Neural progenitor cell (in vitro differentiated cells): ENCODE measurements at places on chromosomes 7 and 10.

DNA sequence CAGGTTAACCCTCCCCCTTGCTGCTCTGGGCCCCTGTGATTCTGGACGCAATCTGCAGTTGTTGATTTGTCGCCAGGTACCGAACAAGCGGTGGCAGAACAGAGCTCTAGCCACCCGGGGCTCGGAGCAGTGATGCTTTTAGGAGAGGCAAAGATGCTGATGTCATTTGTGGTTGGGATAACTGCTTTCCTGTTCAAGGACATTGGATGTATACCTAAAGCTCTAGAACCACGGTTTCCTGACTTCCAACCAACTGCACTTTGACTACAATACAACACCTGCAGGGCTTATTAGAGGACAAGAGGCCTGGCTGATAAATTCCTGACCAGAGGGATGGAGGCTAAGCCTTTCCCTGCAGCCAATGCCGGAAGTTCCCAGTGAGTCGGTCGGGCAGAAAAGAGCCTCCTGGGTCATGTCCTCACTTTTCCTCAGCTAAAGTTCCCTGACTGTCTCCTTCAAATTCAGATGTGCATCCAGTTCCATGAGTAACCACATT is 6.5 kb upstream of the RBM20 start:
- peak; percentile 61 for DNase-seq

DNA sequence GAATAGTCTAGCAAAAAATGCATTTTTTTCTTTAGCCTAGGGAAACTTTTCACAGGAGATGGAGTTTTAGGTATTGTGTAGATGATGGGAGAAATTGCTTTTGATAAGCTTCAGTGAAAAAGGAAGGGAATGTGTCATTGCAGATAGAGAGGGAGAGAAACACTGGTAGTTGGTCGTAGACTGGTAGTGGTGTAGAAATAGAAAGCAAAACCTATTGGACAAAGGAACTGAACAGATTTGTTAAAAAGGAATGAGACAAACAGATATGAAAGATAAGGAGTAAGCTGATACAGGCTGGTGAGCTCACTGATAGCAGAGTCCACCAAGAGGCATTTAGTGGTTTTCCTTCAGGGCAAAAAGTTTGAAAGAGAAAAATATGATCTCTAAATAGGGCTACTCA is 94.3 kb downstream of the ZEB1 start:
- no peak for DNase-seq

- no peak for DNase-seq
These were observed 81.1 kb downstream of the SVIL start for GRCh38 chr10:29553544-29554250.

DNA sequence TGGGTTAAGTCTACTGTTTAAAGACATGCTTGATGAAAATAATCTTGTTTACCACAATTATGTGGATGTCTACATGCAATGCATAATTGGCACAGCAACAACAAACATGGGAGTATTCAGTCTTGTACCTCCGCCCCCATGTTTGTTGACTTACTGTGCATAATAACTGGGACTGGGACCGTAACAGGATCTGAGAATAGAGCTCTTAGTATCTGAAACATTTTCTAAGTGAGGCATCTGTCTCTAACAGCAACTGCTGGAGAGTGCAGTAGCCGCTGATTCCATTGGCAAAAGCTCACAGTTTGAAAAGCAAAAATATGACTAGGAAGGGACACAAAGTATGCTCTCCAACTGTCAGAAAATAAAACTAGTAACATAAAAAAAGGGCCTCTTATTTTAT is 61.6 kb downstream of the ENO4 start:
- no peak for DNase-seq

DNA sequence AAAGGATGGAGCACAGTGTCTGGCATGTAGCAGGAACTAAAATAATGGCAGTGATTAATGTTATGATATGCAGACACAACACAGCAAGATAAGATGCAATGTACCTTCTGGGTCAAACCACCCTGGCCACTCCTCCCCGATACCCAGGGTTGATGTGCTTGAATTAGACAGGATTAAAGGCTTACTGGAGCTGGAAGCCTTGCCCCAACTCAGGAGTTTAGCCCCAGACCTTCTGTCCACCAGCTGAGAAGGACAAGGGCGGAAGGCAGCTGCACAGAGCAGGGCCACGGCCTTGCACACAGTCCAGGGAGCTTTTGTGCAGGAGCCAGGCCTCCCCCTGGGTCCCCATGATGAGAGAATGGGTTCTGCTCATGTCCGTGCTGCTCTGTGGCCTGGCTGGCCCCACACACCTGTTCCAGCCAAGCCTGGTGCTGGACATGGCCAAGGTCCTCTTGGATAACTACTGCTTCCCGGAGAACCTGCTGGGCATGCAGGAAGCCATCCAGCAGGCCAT is at the start of gene RBP3:
Gene RBP3 (plus strand): TSS at position 226 of the 514 bp plus-strand sequence. CDS start 122 bp downstream, at position 348.
- DNase-seq: no peak

DNA sequence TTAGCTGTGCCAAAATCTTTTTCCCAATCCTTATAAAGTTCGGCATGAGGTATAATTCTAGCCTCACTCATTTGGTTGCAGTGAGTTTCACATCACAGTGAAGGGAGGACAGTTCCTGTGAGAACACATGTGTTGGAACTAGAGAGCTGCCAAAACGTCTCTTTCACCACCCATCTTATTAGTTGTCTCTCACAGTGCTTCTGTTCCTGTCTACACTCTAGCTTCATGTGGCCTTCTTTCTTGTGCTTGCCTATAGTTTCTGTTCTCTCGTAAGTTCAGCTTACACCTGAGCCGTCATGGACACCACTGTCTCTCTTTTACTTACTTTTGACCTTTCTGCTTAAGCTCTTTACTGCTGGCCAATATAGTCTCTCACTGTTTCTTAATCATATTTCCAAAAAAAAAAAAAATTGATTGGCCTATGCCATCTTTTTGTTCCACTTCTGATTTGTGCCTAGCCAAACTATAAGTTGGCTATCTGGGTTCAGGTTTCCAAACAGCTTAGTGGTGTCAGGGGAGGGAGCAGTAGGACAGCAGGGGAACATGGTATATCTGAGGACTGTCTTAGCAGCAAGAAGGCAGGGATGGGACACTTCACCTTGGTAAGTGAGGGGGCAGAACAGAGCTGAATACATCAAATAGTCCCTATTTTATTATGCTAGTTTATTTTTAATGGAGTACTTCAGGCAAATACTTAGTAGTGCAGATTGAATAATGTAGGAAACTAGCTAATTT is 38.0 kb downstream of the ZNRF2 start:
- DNase-seq: no peak

- DNase-seq: peak; percentile 60
These were observed 15.0 kb upstream of the GFRA1 start for GRCh38 chr10:116287906-116288501.

GRCh38 chr7:39168403-39169098 is 190.8 kb downstream of the POU6F2 start:
- no peak for DNase-seq
